ENCODE measurements at places on chromosomes 12 and 14.

DNA sequence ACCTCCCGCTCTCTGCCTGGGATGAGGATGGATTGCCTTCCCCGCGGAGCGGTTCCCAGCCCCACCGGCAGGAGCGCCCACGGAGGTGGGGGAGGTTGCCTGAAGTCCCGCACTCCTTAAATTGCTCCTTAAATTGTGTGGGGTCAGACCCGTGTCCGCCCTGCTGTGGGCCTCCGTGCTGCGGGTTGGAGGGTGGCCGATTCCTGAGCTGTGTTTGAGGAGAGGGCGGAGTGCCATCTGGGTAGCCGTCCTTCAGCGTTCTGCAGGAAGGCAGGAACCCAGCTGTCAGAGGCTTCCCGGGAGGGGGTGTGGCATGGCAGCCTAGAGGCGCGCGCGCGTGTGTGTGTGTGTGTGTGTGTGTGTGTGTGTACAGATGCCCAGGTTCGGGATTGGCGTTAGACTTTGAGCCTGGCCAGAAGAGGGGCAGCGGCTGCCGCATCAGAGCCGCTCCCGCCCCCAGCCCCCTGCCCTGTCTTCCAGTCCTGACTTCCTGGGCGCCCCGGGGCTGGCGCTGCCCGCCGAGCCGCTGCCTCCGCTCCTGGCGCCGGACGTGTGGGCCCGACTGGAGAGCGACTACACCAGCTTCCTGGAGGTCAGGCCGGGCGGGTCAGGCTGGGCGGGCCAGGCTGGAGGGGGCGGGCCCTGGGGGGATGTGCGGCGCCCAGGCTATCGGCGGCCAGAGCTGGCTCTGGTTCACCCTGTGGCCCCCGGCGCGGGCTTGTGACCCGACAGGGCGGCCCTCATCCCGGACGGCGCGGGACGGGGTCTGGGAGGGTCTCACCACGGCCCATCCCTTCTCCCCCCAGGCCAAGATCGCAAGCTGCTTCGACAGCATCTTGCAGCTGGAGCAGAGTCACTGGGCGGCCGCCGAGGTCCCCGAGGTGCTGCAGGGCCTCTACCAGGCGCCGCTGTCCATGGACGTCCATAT lies 9.2 kb downstream of the EXOC3L4 start:
- peaks cover 34% of the 10 kb centered on the region for H3K27me3 ChIP-seq
- no peak for DNase-seq
- no peak overlapping the region for H3K4me3 ChIP-seq
- no peak overlapping the region for H3K27ac ChIP-seq

DNA sequence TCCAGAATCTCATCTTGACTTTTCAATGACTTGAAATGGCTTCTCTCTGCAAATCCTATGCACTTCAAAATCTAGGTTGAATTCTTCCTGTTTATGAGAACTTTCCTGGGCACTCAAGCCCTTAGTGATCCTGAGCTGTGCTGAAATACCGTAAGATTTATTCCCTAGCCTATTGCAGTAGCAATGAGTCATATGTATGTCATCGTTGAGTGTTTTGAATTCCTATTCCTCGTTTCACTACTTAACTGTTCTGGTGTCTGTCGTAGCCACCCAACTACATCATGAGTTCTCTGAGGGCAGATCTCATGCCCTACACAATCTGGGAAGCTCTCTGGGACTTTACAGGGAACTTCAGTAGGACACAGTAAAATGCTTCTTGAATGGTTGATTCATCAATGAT lies 190.8 kb upstream of the TMEM132C start:
- H3K36me3 ChIP-seq = no peaks in the 10 kb centered on the region
- no peaks in the 10 kb centered on the region for H3K4me1 ChIP-seq
- no peak for DNase-seq
- no peak overlapping the region for H3K4me3 ChIP-seq

- no peak for DNase-seq
- peaks cover 4% of the 10 kb centered on the region for H3K27me3 ChIP-seq
- H3K4me3 ChIP-seq = no peak overlapping the region
- H3K36me3 ChIP-seq = no peaks in the 10 kb centered on the region
- no peaks in the 10 kb centered on the region for H3K4me1 ChIP-seq
- no peak overlapping the region for H3K27ac ChIP-seq
Observed at GRCh38 chr12:102573237-102573636, 92.9 kb upstream of the IGF1 start.

GRCh38 chr12:127108360-127109215 lies 1158.4 kb upstream of the TMEM132C start:
- peaks cover 22% of the 10 kb centered on the region for H3K27me3 ChIP-seq
- H3K4me3 ChIP-seq = no peak overlapping the region
- no peak overlapping the region for H3K27ac ChIP-seq
- H3K4me1 ChIP-seq = no peaks in the 10 kb centered on the region

DNA sequence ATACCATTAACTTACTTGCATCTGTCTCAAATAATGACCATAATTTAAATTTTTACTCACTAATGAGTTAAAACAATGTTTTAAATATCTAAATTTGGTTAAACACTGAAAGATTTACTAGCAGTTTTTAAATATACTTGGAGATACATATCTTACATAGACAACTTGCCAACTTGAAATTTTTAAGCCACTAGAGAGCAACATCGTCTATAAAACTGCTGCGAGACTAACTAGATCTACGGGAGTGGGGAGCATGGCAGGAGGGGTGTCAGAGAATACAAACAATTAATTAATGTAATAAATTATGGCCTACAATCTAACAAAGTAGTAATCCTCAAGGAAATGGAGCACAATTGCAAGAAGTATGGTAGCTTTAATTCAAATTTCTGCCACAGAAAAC lies 120.4 kb downstream of the LRRIQ1 start:
- H3K27me3 ChIP-seq = no peaks in the 10 kb centered on the region
- no peak overlapping the region for H3K27ac ChIP-seq
- no peaks in the 10 kb centered on the region for H3K36me3 ChIP-seq
- no peak overlapping the region for H3K4me3 ChIP-seq
- H3K4me1 ChIP-seq = no peaks in the 10 kb centered on the region

- H3K36me3 ChIP-seq = no peaks in the 10 kb centered on the region
- DNase-seq = no peak
- H3K27me3 ChIP-seq = no peaks in the 10 kb centered on the region
Observed at GRCh38 chr12:2764398-2764797, 30.4 kb upstream of the FKBP4 start.

DNA sequence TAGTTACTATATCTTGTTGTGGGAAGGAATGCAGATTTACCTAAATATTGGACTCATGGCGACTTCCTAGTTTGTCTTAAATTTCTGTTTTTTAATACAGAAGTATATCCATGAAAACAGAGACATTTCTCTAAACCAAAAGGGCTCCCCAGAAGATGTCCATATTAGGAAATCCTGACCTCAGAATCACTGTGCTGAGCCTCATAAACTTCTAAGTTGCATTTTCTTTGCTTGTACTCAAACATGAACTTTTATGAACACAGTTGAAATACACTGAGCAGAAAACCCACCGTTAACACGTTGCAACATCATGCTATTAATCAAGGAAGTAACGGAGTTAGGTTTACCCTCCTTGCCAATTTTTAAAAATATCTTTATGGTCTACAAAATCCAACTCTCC lies 42.9 kb upstream of the NR2C1 start:
- no peaks in the 10 kb centered on the region for H3K27me3 ChIP-seq
- H3K36me3 ChIP-seq = no peaks in the 10 kb centered on the region
- no peak for DNase-seq
- peaks cover 2% of the 10 kb centered on the region for H3K4me1 ChIP-seq
- no peak overlapping the region for H3K4me3 ChIP-seq

DNA sequence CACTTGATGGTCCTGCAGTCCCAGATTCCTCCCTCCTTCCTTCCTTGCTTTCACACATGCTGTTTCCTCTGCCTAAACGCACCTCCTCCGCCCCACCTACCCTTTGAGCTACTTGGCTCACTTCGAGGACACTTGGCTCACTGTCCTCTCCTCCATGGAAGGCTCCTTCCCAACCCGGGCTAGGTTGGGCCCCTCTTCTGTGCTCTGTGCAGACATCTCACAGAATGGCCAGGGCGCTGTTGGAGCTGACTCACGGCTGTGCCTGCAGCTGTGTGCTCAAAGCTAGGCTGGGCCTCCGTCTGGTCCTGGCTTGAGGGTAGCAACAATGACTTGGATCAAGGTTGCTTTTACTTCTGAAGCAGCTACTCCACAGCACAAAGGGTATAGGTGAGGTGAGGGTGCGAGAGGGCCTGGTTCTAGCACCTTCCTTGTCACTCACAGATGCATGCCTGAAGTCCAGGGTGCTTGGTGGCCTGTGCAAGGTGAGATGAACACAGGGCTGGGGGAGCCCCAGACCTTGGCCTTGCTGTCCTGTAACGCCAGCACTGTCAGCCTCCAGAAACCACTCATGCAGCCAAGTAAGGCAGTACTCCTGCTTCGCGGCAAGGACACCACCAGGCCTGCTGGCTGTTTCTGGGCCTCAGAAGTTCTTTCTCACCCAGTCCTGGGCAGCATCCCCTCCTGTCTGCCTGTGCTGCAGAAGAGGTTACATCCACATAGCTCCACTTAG lies 61.8 kb downstream of the GALNT16 start:
- no peak overlapping the region for H3K4me3 ChIP-seq
- DNase-seq = no peak
- no peaks in the 10 kb centered on the region for H3K4me1 ChIP-seq
- no peaks in the 10 kb centered on the region for H3K27me3 ChIP-seq

DNA sequence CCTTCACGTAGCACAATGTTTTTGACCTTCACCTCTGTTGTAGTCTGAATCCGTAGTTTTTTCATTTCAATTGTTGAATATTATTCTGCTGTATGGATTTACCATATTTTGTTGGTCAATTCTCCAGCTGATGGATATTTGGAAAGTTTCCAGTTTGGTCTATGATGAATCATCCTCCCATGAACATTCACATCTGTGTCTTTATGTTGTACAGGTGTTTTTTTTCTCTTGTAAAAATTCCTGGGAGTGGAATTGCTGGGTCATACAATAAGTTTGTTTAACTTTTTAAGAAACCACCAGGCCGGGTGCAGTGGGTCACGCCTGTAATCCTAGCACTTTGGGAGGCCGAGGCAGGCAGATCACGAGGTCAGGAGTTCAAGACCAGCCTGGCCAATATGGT lies 36.7 kb upstream of the GNG2 start:
- no peaks in the 10 kb centered on the region for H3K4me1 ChIP-seq
- no peak for DNase-seq

DNA sequence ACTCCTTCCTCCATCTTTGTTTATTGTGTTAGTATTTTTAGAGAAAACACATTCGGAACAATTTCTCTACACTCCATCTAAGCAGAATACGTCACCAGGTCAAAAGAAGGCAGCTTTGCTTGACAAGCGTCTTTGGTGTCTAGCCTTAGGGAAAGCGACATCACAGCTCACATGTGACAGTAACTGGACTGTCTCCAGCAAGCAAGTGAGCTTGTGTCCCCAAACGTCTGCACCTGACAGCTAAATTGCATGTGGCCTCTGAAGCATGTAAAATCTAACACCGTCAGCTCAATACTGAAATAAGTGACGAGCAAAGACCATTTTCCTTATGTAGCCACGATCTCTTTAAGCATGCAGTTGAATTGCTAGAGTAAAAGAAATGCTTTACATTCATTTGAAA lies 509.8 kb downstream of the GLT1D1 start:
- H3K36me3 ChIP-seq = no peaks in the 10 kb centered on the region
- H3K4me3 ChIP-seq = no peak overlapping the region
- no peak overlapping the region for H3K27ac ChIP-seq
- no peaks in the 10 kb centered on the region for H3K27me3 ChIP-seq

Measured in activated naive CD4-positive, alpha-beta T cell treated with anti-CD3 and anti-CD28 coated beads for 36 hours (primary cell).